Camera-type eye (tissue), 1 donor: ENCODE measurements at places on chromosomes 13 and 19. TPM values are rescaled to one million over a fixed set of nuclear protein-coding genes. Genes with fewer than 3 reads are reported as not detected.

The ZNF570 gene
- 19.8 TPM for total RNA-seq

The KLK10 gene
- total RNA-seq: 1.9 TPM

The WDR87 gene
- not detected for total RNA-seq

The IGLON5 gene
- total RNA-seq: 10.9 TPM

The ZAR1L gene
- not detected for total RNA-seq

The ZNF66 gene
- total RNA-seq: 17.3 TPM
